NCI-H2081 (cell line): ENCODE measurements at places on chromosomes 11 and 22.
A peak's percentile ranks its signal among the peaks of the same experiment; 100 is the strongest.

DNA sequence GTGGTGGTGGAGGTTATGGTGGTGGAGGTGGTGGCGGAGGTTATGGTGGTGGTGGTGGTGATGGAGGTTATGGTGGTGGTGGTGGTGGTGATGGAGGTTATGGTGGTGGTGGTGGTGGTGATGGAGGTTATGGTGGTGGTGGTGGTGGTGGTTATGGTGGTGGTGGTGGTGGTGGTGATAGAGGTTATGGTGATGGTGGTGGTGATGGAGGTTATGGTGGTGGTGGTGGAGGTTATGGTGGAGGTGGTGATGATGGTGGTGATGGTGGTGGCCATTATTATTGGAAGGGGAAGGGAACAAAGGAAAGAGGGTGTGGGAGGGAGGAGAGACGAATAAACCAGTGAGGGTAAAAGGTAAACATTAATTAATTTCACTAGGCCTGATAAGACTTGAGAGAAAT is 53.5 kb upstream of the TCF20 start:
- no peak for DNase-seq

DNA sequence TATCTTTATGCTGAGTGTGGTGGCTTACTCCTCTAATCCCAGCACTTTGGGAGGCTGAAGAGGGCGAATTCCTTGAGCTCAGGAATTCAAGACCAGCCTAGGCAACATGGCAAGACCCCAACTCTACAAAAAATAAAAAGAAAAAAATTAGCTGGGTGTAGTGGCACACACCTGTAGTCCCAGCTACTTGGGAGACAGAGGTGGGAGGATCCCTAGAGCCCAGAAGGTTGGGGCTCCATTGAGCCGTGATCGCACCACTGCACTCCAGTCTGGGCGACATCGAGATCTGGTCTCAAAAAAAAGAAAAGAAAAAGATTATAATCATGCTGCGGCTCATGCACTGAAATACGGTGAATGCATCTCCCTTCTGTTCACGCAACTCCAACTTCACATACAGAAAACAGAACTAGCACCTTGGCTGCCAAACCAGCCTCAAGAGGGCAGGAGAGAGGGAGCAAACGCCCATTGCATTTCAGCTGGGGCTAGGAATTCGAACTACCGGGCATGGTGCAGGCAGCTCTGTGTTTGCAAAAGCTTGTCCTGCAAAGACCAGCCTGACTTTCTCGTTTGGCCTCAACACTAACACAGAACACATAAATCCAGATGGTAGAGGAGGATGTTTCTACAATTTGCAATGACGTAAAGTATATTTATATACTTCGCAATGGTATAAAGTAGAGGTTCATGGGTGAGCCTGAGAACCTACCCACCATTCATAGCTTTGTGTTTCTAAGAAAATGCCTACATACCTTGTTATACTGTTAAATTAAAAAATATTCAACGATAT is 6.3 kb upstream of the SYNGR1 start:
- DNase-seq = peak; percentile 16

GRCh38 chr11:66172146-66172545 is 96.3 kb upstream of the RAB1B start:
- no peak for DNase-seq

GRCh38 chr11:16380941-16381568 is 24.7 kb upstream of the SOX6 start:
- no peak for DNase-seq

- DNase-seq = no peak
These were observed 2.8 kb downstream of the MYH9 start for GRCh38 chr22:36384766-36385481.

- no peak for DNase-seq
These were observed 3.4 kb downstream of the SLC25A1 start for GRCh38 chr22:19175026-19175601.

DNA sequence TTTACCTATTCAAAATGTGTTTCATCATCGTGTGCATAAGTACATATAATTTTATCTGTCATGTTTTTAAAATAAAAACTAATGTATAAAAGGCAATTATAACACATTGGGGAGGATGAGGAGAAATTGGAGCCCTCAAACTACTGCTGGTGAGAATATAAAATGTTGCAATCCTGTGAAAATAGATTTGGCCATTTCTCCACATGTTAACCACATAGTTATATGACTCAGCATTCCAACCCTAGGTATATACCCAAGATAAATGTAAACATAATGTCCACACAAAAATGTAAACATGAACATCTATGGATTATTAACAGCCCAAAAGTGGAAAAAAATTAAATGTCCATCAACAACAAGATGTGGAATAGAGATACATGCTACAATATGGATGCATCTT is 928.0 kb upstream of the FAT3 start:
- DNase-seq = no peak

- DNase-seq = no peak
These were observed 20.4 kb downstream of the SLC37A2 start for GRCh38 chr11:125083312-125084056.

DNA sequence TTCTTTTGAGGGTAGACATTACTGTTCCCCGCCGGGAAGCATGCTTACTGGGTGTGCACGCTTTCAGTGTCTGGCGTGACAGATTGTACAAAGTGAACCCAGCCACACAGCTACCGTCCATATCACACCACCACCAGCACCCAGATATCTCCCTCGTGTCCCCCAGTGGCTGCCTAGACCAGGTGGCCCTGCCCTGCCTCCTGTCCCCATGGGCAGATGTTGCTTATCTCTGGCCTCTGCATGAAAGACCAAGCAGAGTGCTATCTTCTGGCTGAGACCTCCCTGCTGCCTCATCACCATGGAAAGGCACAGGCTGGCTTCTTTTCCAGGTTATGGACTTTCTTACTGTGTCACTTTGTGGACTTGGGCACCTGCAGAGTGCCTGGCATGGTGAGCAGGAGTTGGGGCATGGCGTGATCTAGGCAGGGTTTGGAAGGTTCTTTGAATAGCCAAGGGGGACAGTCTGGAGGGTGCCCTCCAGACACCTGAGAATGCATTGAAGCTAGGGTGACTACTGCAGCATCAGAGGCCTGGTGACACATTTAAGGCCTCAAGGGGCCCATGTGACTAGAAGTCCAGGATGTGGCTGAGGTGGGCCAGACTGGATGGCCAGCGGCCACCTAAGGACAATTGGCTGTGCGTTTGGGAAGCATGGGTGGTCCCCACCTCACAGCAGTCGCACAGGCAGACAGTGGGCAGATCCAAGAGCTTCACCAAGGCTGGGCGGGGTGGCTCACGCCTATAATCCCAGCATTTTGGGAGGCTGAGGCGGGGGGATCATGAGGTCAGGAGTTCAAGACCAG is 4.7 kb downstream of the TANGO2 start:
- no peak for DNase-seq

DNA sequence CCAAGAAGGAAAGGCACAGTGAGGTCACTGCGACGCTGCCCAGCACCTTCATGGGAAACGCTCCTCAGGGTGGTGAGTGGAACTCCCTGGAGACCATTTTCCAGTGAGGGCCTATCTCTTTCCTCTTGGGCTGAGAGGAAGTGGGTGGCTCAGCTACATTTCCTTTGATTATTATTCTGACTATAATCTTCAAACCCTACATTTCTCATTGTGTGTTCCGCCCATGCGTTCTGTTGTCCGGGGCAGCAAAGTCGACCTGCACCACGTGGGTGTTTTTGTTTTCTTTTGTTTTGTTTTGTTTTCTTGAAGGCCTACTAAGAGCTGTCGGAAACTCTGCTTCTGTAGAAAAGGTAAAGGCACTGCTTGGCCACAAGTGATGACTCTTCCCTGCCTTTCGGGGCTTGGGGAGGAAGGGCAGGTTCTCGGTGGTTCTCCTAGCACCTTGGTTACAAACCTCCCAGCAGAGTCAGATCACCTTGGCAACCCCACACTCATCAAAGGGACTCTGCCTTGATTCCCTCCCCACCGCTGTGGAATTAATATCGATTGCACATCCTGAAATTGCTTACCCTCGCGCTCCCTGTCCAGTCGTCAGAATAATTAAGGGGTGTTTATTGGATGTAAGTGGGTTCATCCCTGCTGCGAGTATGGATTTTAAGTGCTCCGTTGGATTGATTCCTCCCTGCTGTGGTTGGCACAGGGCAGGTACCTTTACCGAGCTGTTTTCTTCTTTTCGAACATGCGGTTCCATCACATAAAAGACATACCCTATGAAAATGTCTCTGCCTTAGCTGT is 7.3 kb downstream of the PARVB start:
- DNase-seq = no peak

GRCh38 chr11:66933531-66933930 is 24.7 kb downstream of the PC start:
- DNase-seq = no peak

GRCh38 chr11:16099343-16099900 is 256.9 kb downstream of the SOX6 start:
- DNase-seq = peak; percentile 4

- no peak for DNase-seq
These were observed 243.9 kb upstream of the SYN3 start for GRCh38 chr22:33302049-33302545.

- no peak for DNase-seq
These were observed 926 bp downstream of the PGR start for GRCh38 chr11:101128571-101129202.

DNA sequence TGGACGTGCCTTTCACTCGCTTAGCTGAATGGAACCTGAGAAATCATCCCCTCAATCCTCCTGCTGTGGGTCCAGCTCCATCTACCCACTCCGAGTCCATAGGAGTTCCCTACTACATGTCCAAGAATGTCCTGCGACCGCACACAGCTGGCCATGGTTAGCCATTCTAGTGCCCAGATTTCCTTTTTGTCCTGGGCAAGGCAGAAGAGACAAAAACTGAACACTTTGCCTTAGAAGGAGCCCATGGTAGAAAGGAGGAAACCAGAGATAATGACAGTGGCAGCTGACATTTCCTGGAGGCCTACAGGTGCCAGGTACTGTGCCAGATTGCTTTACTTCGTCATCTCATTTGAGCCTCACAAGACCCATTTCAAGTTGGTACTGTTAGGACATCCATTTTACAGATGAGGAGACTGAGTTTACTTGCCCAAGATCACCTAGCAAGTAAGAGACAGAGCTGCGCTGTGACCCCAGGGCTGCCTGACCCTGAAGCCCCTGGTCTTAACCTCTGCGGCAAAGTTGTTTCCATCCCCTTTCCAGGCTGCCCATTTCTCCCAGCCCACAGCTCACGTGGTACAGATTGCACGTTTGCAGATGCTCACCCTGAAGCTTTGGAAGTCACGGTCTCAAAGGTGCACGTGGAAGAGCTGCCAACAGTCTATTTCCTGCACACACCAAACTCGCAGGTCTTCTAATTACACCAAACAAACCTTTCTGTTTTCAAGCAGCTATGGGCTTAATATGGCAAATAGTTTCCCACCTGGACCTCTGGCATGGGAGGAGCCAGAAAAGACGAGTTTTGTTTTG is 112.7 kb downstream of the ZBTB16 start:
- peak; percentile 59 for DNase-seq

DNA sequence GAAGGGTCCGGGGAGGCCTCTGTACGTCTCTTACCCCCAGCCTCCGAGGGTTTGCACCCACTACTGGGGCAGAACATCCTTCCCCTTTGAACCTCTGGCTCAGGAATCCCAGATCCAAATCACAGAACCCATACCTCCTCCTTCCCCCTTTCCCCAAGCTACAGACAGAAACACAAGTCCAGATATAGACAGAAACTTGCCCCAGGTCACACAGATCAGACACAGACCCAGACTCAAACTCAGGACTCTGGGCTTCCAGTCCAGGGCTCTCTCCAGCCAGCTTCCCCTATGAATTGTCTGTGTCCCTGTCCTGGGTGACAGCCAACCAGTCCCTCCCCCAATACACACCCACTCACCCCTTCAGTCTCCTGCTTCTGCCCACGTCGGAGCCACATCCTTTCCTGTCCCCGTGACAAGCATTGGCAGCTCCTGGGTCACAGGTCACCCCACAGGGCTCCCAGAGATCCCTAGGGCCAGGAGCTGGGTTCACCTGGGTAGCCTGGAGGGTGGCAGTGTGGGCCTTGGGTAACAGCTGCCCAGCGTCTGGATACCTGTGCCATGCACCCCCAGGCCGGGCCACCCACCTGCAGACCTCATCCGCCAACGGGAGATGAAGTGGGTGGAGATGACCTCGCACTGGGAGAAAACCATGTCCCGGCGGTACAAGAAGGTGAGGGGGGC is 772 bp downstream of the TBC1D10C start:
- DNase-seq = no peak

DNA sequence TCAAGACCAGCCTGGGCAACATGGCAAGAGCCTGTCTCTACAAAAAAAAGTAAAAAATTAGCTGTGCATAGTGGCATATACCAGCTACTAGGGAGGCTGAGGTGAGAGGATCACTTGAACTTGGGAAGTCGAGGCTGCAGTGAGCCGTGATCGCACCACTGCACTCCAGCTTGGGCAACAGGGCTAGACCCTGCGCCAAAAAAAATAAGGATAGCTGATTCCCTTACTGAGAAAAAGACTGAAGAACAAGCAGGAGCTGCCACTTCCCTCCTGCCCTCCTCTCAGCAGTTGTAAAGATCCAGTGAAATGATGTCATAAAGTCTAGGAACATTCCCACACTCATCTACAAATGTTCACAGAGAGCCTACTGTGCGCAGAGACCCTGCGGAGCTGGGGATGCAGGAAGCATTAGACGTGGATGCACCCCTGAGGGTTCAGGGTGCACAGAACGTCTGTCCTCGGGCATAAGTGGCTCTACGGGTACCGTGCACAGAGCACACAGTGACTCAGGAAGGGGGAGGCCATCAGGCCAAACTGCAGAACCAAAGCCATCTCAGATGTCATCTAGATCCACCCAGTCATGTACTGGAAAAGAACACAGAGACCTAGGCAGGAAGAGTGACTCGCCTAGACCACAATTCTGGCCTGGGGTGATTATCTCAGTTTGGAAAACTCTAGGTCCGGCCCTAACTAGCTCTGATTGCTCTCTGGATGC is 11.7 kb downstream of the SEC14L2 start:
- no peak for DNase-seq

DNA sequence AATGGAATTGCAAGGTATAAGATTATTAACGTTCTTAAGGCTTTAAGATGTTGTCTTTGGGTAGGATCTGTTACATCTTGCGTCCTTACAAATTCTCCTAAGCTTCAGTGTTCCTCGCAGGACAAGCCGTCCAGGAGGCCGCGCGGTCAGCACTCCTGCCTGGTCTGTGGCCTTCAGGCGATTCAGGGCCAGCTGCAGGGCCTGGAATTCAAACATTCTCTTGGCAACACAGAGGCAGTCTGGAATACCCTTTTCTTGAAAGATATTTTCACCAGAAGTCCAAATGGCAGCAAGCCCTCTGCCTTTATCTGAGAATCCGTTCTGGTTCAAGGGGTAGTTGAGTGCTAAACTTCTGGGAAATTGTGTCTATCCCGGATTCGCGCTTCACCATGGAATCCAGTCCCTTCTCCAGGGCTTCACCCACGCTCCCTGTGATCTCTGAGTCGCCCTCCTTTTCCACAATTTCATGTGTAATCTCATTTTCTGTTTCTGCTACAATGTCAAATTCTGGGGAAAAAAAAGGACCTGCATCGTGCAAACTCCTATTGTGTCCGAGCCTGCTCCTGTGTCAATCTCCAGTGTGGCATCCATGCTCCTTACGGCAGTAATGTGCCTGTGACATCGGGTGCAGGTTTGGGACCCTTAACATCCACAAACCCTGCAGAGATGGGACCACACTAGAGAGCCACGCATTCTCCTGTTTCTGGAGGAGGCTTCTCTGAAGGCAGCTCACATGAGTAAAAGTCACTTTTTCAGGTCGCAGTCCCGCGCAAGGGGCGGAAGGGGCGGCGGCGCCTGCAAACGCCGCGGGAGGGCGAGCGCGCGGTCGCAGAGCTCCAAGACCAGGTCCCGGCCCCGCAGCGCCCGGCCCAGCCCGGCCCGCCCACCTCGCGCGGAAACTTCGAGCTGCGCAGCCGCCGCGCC is 25.4 kb upstream of the SORL1 start:
- DNase-seq = no peak

- DNase-seq = no peak
These were observed 64.7 kb downstream of the TRIM29 start for GRCh38 chr11:120073196-120073595.
